ENCODE measurements at places on chromosomes 2 and 18.

DNA sequence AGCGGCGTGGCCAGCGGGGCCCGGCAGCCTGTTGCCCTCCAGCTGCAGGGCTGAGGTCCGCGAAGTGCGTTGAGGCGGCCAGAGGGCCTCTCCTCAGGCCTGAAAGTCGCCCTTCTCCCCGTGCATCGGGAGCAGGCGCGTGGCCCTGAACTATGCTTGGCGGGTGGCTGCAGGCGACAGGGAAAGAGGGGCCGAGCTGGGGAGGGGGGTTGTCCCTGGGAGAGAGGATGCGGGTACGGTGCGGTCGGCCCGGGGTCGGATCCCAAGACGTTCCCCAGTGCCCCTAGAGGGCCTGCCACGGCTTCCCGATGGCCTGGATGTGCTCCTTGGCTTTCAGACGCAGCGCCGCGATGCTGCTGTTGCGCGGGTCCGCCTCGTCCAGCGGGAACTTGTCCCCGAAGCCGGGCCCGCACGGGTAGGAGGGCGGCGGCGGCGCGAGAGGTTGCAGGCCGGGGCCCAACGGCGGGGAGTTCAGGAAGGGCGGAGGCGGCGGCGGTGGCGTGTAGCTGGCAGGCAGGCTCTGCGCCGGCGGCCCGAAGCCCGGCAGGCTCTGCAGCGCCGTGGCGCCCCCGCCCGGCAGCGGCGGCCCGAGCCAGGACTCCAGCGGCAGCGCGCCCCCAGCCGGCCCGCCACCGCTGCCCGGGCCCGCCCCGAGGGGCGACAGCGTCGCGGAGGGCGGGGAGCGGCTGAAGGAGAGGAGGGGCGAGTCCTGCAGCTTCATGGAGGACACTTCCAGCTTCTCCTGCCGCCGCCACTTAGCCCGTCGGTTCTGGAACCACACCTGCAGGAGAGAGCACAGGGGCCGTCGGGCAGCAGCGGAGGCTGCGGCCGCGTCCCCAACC is 4.3 kb downstream of the RAX start:
- DNase-seq: no peak

- DNase-seq: no peak
Measured at GRCh38 chr2:163205589-163206254, 367.2 kb upstream of the KCNH7 start.

DNA sequence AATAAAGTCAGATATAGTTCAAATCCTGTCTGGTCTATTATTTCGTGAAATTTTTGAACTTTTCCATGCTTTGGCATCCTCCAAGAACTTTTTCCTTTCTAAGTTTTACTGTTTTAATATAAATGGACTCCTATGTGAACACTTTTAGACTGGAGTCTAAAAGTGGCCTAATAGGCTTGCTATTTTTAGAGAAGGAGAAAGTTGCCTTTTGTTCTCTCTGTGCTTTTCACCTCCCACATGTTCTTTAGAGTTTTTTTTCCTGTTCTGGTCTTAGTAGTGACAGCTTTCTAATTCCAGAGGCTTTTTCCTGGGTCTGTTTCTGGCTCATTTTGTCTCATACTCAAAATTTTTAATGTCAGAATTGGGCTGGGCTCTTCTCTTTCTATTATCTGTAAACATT is 72.2 kb downstream of the ADAM23 start:
- DNase-seq: no peak

GRCh38 chr2:47264143-47264542 is 109.0 kb upstream of the STPG4 start:
- DNase-seq: no peak

- no peak for DNase-seq
Measured at GRCh38 chr2:239305222-239305575, 95.6 kb downstream of the HDAC4 start.

- no peak for DNase-seq
Measured at GRCh38 chr2:73933194-73933593, 6.5 kb downstream of the DGUOK start.

DNA sequence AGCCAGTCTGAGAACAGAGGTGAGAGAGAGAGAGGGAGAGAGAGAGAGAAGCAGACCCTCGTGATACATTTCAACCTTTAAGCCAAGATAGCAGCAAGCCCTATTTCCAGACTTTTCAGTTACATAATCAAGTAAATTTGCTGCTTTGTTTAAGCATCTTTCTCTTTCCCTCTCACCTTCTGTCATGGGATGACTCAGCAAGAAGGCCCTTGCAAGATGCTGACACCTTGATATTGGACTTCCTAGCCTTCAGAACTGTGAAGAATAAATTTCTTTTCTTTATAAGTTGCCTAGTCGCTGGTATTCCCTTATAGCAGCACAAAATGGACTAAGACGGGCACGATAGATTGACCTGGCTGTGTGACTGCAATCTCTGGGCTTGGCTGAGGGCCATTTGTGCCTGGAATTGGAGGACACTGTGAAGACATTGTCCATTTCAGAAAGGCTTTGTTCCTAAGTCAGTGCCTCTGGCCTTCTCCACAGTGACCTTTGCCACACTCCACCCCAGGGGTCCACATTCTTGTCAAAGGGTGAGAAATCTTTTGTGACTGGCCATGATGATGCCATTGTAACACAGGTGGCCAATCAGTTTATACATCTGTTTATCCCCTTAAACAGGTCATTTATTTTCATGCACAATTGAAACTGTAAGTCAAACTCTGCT is 51.3 kb upstream of the ITSN2 start:
- DNase-seq: no peak

DNA sequence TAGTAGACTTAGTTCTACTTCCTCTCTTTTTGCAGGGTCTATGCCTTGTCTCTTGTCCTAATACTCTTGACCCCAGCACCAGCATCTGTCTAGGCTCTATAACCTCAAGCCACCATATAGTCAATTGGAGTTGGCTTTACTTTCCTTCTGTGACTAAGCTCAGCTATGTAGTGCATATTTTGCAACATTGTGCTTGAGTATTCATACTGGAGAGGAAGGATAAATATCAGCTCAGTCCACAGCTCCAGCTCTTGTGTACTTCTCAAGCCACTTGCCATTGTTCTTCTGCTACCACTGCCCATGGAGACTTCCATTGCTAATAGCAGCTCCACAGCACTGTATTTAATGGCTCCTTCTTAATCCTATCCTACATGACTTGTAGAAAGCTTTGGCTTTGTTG is 35.5 kb upstream of the CD28 start:
- DNase-seq: no peak

DNA sequence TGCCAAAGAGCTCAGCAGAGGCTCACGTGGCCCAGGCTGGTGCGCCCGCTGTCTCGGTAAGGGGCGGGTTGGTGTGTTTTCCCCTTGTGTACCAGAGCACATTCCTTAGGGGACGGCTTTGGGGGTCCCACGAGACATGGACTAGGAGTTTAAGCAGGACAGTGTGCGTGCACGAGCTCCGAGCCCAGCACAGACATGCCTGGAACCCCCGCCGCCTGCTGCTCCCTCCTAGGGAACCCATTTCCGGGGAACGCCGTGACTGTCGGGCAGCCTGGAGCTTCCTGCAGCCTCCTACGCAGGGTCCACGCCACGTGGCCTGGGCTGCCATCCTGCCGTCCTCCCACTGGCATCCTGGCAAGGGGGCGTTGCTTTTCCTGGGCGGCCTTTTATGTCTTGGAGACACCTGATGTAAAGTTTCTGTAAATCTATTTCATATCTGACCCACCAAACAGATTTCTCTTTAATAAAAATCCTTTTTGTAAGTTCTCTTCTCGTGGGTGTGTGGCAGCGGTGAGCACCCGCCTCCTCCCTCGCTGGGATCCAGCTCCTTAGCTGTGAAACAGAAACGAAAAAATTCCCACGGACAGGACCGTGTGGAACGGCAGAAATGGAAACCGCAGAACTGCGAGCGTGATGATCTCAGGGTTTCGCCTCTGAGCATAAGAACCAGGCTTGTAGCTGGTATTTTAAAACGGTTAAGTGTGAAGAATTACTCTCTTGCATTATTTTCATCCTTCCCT is 43.5 kb upstream of the KCNG2 start:
- DNase-seq: no peak

DNA sequence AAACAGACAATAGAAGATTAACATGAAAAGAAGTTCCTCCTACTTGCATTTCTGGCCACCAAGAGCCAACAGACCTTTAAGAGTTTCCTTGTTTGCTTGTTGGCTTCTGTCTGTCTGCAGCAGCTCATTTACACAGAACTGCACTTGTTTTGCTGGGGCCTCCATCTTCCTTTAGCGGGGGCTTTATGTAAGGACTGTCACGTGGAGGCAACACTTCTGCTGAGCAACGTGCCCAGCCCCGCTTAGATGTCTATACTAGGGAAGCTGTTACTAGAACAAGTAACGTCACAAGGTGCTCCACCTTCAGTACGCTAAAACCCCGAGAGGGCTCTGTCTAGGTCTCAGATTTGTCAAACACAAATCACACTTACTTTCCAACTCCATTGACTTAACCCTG is 104.3 kb upstream of the PXDN start:
- DNase-seq: no peak

DNA sequence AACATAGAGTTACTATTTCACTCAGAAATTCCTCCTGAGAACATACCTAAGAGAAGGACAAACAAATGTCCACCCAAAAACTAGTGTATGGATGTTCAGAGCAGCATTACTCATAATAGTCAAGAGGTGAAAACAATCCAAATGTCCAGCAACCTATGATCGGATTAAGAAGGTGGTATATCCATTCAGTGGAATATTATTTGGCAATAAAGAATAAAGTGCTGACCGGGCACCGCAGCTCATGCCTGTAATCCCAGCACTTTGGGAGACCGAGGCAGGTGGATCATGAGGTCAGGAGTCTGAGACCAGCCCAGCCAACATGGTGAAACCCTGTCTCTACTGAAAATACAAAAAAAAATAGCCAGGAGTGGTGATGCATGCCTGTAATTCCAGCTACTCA is 182.8 kb upstream of the AGAP1 start:
- no peak for DNase-seq

GRCh38 chr2:160751021-160751420 is 257.4 kb upstream of the RBMS1 start:
- DNase-seq: no peak

DNA sequence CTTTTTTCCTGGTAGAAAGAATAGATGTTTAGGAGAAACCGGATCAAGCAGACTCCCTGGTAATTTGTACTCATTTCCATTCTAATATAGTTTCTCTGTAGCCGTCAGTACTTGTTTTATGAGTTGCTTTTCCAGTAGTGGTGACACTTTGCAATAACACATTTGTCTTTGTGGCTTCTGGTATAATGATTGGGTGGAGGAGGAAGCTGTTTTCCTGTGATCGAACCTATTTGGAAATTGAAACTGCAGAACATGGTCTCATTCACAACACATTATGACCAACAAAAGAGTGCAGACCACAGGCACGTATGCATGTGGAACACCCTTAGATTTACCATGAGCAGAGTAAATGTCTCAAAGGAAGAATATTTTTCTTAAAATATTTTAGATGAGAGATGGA is 7.6 kb upstream of the SERPINB12 start:
- no peak for DNase-seq

GRCh38 chr2:65367524-65367923 is 64.9 kb downstream of the SPRED2 start:
- DNase-seq: no peak

DNA sequence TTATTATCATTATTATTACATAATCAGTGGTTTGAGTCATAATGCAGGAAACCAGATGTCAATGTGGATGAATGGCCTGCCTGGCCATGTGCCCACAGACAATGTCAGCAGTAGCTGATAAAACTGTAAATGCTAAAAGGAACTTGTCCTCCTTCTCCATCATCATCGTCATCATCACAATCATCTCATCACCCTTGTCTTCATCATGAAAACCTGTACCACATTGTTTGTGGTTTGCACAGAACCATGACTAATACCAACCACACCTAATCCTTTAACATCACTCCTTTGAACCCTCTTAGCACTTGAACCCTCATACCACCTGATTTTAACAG is 96.0 kb downstream of the HNMT start:
- no peak for DNase-seq

DNA sequence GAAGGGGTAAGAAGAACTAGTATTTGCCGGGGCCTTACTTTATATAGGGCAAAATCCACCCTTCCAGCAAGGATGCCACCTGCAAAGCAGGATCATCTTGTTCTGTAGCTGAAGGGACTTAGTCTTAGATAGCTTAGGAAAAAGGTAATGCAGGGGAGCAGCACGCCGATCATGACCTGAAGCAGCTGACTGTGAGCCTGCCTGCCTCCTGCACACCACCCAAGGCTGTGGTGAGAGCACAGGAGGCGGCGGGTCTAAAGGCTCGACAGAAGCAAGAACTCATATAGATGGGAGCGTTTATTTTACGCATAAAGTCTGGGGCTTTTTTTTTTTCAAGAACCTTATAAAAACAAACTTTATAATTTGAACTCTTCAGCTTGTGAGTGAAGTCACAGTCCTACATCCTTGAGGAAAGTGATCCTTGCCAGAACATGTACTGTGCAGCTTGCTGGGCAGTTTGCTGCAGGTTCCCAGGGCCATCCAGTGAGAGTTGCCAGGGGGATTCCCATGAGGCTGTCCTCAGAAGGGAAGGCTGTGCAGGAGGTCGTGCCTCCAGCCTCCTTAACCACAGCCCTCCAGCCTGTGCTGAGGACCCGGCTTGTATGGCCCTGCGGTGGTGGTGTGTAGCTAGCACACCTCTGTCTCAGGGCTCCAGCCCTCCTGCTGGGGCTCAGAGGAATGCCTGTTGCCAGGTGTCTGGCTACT is 92.1 kb downstream of the RNF144A start:
- DNase-seq: no peak

DNA sequence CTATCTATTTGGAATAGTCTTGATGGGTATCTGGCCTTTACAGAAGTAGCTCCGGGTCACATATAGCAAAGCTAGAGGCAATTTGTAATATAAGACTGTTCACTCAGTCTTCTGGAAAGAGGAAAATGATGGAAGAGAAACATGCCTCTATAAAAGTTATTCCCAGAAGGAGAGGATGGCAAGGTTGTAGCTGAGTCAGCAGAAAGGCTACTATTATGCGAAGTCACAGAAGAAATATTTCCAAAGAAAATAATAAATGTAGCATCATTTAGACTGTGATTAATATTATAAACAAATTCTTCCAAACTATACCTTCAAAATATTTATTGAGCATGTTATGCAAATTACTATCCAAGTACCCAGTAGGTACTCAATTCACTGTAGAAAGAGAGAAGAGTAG is 1027.7 kb upstream of the TMEFF2 start:
- DNase-seq: no peak

- DNase-seq: no peak
Measured at GRCh38 chr18:62586781-62587487, 64.1 kb downstream of the ZCCHC2 start.

DNA sequence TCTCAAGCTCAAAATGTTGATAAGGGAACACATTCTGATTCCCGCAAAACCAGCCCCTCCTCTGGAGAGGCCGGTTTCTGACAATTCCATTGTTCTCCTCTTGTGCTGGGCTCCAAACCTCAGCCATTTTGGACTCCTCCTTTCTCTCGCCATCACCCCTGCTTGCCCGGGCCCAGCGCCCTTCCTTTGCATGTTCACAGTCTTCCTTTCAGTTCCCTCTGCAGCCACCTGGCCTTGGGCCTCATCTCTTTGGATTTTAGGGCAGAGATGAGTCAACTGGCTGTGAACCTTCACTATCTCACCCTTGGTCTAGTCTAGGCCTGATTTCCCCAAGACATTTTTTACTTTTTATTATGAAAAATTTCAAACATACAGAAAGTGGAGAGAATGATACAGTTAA is 155.9 kb upstream of the MAP3K20 start:
- no peak for DNase-seq

GRCh38 chr18:55272510-55273243 is 313.4 kb upstream of the CCDC68 start:
- no peak for DNase-seq

All from activated naive CD4-positive, alpha-beta T cell (primary cell).